ENCODE measurements at places on chromosomes 5 and 9.

DNA sequence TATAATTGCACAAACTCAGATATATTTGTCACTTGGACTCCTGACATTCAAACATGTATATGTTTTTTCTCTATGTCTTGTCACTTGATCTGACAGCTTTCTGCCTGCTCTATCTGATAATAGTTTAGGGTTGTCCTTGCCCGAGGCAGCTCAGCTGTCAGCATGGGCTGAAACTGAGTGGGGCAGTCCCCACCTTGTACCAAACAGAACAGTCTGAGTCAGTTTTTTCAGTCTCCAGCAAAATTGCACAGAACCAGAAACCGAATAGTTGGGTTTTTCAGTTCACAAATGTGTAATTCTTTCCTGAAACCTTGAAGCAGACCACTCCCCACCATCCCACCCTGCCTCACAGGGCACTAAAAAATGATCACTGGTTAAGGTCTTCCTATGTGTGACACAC lies 9.5 kb upstream of the HAND1 start:
- DNase-seq: peak; percentile 53

DNA sequence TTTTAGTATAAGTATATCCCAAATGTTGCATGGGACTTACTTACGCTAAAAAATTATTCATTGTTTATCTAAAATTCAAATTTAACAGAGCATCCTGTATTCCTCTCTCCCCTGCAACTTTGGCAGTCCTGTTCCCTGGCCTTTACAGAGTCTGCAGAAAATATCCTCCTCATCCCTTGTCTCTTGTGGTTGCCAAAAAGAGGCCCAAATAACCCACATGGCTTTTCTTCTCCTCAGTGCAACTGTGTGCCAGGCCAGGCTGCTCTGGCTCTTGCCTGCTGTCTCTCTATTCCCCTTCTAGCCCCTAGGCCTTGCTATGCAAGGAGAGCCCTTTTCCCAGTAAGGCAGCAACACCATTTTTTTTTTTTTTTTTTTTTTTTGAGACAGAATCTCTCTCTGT lies 23.0 kb downstream of the ARHGEF37 start:
- DNase-seq: no peak

DNA sequence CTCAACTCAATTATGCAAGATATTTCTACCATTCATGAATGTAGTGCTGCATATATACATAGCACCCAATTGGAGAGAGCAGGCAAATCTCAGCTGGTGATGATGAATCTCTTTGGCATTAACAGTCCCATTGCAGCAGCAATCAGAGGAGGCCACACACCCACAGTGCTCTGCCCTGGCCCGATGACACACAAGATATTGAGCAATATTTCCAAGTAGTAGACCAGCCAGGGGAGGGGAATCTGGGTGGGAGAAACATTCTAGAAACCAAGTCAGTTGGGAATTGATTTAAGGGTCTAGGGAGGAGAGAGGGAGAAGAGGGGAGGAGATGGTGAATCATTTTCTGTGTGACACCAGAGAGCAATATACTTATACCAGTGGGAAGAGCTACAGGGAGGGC lies 14.9 kb upstream of the C5orf63 start:
- DNase-seq: no peak

DNA sequence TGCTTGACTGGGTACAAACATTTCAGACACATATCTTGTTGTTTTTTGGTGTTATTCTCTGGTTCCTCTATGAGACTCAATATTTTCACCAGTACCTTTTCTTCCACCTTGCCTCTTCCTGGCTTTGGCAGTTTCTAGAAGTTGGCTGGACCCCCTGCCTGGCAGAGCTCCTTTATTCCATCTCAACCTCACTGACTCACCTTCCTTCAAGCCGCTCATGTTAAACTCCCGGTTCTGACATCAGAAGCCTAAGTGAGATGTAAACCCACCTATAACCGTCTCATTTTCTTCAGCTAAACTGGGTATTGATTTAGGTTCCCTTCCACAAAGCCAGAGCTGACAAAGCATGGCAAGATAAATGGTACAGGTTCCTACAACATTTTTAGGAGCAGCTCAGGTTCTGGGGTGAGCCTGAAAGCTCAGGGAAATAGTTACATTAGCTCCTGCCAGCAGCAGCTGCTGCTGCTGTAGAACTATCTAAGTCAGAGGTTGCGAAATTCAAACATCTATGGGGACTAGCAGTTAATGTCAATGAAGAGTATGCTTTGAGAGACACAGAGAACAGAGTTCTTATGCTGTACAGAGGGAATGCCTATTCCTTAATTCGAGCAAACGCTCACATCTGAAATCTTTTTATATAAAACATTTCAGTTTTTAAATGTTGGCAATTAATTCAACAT lies 197.1 kb upstream of the NR3C1 start:
- no peak for DNase-seq

DNA sequence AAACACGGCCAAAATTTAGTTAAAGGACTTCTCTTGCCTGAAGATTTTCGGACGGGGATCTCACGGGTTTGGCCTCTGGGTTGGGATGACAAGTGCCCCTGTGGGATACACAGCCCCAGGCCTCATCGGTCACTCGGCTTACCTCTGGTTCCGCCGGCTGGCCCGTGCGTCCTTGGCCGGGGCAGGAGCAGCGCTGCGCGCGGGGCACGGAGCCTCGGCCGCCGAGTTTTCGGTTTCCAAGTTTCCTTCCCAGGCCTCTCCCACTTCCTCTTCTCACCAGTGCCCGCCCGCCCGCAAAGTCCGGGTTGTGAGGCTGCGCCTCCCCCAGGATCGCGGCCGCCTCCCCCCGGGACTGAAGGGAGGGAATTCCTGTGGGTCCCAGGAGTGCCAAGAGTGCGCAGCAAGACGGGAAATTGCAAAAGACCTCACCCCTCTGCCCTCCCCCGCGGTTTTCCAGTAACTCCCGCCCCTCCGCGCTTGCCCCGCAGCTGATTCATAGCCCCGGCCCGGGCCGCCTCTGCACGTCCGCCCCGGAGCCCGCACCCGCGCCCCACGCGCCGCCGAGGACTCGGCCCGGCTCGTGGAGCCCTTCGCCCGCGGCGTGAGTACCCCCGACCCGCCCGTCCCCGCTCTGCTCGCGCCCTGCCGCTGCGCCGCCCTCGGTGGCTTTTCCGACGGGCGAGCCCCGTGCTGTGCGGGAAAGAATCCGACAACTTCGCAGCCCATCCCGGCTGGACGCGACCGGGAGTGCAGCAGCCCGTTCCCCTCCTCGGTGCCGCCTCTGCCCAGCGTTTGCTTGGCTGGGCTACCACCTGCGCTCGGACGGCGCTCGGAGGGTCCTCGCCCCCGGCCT lies at the start of gene OSMR:
TSS of gene OSMR (plus strand) at position 487 of the 853 bp plus-strand sequence. CDS start 23,033 bp downstream, outside the sequence.
- no peak for DNase-seq

DNA sequence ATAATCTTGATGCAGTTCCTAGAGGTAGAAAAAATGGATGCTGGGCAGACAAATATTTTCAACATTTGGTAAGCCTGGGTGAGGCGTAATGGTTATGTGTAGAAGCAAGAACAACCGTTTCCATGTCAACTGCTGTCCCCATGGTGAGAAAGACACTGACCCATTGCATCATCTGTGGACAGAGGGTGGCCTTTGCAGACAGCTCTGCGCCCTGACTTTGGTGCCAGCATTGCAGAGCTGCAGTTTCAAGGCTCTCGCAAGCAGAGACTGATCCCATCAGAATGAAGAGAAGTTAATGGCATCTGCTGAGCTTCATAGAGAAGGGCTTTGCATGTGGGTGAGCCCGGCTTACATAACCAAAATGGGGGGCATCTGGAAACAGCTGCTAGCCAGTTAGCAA lies 179.0 kb upstream of the ADRA1B start:
- DNase-seq: no peak

GRCh38 chr5:3997670-3998069 lies 402.0 kb downstream of the IRX1 start:
- DNase-seq: no peak

DNA sequence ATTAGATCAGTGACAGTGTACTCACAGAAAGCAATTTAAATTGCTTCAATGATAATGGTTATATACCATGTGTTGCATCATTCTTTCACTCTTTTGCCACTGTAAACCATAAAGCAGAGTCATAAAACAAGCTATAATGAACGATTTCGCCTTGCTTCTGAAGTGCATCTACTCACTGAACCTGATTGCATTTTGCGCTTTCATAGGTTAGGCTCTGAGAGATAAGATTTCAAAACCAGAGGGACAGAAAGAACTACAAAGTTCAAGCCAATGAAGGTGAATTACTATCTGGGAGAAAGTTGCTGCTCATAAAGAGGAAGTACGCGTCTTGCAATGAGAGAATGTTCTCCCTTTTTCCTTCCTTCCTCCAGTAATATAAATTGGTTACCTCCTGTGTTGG lies 412.7 kb downstream of the CETN3 start:
- DNase-seq: no peak

GRCh38 chr9:30484690-30485089 lies 1899.8 kb upstream of the ACO1 start:
- DNase-seq: no peak

Measured in GM12892 (cell line).